Stimulated activated CD8-positive, alpha-beta memory T cell treated with anti-CD3 and anti-CD28 coated beads, Interleukin-4, amount 100 ng/mL, for 1 hour (primary cell): ENCODE measurements at places on chromosomes 2 and 18.

GRCh38 chr2:9174771-9175437, 31.7 kb upstream of the ASAP2 start:
- DNase-seq = no peak

DNA sequence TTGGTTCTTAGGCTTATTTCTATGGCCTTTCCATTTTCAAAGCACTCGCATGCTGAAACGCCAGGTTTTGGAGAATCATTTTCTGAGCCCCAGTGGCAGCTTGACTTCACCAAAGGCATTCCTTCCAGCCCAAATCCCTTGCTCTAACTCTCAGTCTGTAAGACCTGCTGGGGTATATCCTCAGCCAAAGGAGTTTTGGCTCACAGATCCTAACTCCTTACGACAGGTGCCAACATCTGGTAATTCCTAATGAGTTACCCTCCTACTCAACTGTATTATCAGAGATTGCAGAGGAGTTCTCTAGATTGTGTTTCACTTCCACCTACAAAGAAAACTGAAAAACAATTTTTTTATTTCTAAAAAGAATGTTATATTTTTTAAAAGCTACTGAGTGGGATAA, 79.0 kb upstream of the RAB27B start:
- no peak for DNase-seq

- DNase-seq = no peak
Observed at GRCh38 chr18:13369756-13370510, 151.4 kb downstream of the LDLRAD4 start.

- no peak for DNase-seq
Observed at GRCh38 chr2:10887476-10887875, 24.3 kb upstream of the KCNF1 start.

DNA sequence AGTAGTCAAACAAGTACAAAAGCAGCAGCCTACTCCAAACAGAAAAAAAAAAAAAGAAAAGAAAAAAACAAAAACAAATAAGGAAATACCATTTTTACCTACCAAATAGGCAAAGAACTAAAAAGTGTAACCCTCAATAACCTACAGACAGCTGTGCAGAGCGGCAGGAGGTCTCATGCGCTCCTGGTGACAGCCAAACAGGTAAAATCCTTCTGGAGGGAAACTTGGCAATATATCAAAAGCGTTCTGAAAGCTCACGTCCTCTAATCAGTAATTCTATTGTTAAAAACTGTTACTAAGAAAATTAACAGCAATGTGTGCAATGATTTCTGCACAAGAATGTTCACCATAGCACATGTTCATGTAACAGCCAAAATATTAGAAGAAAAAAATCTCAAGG, 105.6 kb downstream of the AFF3 start:
- no peak for DNase-seq

GRCh38 chr2:3759331-3759730, 56.0 kb downstream of the DCDC2C start:
- DNase-seq = no peak

DNA sequence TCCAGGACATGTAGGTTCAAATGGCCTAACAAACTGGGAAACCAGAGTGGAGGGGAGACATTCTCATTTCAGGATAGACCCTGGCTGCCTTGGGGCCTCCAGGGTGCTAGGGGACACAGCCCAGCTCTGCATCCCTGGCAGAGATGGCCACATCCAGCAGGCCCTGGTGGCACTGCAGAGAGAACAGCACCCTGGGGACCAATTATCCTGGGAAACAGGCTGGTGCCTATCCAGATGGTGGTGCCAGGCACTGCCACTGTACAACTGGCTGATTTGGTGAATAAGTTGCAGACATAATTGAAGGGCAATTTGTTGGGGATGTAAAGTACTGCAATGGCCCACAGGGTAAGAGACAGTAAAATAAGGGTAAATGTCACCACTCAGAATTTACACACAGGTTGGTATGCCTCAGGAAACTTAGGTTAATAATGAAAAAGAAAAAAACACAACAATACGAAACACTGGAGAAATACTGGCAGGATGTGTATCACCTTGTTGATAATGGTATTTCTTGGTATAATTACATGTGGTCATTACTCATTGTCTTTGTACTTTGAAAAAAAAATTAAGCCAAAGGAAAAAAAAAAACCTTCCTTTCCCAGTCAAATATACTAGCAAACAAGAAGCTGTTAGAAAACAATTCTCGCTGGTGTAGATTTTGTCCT, 12.8 kb upstream of the SFTPB start:
- DNase-seq = no peak

GRCh38 chr2:40289771-40290404, 162.0 kb downstream of the SLC8A1 start:
- DNase-seq = no peak

GRCh38 chr2:172488556-172488955, 61.2 kb downstream of the ITGA6 start:
- no peak for DNase-seq

- no peak for DNase-seq
Observed at GRCh38 chr2:214651451-214651850, 158.0 kb downstream of the BARD1 start.

GRCh38 chr18:58222432-58223125, 178.6 kb downstream of the NEDD4L start:
- DNase-seq = no peak

DNA sequence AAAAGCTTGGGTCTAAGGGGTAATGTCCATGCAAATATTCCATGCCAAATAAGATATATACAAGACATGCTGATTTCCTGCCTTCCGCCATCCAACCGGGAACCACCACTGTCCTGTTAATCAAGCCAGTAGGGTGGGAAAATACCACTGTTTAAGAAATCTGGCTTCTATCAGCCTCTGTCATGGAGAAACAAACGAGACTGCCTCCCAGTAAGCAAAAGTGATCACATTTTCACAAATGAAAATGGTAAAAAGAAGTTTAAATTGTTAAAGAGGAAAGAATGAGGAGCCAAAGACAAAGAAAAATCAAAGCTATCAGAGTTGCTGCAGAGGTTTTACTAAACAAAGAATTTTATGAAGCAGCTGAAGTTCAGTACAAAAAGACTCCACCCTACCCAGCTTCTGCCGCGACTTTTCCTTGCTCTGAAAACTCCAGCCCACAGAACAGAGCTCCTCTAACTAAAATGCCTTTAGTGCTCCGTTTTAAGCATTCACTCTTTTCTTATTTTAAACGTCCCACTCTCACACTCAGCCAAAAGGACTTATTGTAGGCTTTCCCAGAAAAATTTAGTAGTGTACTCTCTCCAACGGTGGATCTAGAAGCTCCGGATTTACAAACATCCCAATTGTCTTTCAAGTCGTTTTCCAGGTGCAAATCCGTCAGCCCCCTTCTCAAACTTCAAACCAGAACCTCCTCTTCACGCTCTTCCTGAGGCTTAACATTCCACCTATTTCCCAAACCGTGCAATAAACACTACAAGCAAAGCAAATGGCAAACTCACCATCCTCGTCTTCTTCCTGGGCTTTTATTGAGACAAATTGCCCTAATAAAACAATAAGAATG, 613 bp downstream of the COL5A2 start:
- DNase-seq = no peak

DNA sequence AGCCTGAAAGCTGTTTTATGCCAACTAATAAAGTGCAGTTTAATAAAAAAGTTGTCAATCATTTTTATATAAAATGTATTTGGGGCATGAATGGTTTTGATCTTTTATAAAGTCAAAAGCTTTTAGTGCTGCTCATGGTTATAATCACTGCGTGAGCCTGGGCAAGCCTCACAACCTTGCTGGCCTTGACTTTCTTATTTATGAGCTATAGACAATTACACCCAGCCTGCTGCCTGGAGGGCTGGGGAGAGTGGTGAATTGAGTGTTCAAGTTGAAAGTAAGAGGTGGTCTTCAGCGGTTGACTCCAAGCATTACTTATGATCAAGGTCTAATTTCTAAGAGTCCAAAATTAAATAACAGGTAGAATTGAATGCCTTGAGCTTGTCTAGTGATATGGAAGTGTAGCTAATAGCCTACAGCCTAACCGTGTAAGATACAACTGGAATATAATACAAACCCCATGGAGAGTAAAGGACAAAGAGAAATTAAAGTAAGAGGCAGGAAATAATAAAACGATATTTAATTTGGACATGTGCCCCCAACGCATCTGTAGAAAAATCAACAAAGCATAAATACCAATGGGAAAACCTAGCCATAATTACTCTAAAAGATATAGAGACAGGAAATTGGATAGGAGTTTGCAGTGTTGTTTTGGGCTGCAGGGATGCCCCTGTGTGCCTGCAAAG, 106.0 kb upstream of the CYP1B1 start:
- DNase-seq = no peak

GRCh38 chr2:45013229-45014015, 4.2 kb upstream of the SIX2 start:
- no peak for DNase-seq

DNA sequence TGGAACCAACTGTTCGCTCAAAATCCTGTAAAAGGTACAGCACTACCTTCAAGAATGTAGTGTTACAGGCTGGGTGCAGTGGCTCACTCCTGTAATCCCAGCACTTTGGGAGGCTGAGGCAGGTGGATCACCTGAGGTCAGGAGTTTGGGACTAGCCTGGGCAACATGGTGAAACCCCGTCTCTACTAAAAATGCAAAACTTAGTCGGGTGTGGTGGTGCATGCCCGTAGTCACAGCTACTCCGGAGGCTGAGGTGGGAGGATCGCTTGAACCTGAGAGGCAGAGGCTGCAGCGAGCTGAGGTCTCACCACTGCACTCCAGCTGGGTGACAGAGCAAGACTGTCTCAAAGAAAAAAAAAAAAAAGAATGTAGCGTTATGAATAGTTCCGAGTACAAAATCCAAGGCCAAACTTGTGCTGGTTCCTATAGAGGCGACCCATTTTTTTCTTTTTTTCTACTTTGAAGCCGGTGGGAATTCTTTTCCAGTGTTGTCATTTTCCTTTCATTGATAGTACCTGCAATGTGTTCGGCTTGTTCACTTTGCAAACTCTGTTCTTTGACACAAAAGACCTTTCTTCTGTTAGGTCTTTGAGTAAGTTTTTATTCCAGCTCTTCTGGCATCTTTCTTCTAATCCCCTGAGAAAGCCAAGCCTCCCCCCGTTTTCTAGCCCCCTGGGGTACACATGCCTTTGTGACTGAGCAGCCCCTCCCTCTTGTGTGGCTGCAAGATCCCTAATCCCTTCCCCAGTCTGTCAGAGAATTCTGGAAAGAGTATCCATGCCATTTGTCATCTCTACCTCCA, 25.1 kb downstream of the INPP5D start:
- DNase-seq = no peak

GRCh38 chr18:3603421-3604234, 153.7 kb downstream of the TGIF1 start:
- no peak for DNase-seq

- no peak for DNase-seq
Observed at GRCh38 chr2:112879491-112880041, 31.4 kb upstream of the IL37 start.

DNA sequence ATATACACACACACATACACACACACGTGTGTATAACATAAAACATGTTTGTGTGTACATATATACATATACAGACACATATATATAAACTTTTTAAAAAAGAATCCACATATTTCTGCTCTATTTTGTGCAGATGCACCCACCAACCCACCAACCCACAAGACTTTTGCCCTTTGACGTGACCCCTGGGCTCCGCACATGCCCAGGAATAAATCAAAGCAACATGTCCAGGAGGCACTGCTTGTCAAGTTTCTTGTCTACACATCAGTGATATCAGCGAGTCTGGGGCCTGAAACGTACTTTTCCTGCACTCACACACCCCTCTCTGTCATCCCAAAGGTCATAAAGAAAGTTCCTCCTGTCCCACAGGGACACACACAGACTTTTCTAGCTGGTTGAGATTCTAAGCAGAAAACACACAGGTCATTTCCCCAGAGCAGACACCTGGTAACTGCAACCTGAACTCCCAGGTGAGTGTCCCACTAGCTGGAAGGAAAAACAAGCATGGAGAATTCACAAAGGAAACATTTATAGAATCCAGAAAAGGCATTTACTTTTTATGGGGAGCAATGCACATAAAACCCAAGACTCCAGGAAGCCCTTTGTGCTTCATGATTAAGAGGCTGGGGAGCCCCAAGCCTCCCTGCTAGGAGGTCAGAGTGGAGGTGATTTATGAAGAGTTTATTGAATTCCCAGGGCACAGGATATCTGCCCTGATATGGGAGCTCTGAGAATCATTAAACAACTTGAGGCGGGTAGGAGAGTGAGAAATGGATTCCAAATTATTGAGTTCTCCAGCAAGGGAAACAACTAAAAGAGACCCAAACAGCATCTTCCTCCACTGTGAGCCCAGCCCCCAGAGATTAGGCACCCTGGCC, 211.6 kb downstream of the MGAT5 start:
- no peak for DNase-seq

DNA sequence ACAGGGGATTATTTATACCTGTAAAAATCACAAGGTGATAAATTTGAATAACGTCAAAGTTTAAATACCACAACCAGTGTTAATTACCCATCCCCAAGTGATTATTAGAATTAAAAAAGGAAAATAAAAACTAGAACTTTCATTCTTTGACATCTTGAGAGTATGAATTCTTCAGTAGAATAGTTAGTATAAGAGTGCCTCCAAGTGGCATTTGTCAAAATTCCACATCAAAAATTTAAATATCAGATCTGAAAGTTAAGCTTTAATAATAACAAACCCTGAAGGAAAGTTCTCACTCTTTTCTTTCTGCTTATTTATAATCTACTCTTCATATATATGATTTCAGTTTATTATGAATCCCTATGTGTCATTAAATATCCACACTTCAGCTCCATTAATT, 273.7 kb upstream of the KYNU start:
- no peak for DNase-seq
